ENCODE measurements at places on chromosomes 2 and 18.

DNA sequence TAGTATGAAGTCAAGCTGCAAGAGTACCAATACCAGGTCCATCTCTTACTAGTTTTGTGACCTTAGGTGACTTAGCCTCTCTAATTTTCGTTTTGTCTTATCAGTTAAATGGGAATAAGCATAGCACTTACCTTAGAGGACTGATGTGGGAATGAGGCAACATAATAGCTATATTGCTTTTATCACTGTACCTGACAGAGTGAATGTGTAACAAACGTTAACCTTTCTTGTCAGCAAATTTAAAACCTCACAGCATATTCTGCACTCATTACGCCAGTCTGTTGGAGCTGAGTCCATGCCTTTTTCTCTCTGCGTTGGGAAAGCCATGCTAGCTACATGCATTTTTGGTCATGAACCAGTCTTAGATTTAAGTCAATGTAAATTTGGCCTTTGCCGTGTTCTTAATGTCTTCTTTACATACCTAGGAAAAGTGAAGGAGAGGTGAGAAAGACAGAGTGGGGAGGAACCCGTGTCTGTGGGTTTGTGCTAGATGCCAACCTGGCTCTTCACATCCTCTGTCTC lies at the start of gene IL36B:
TSS of gene IL36B (minus strand) at position 472 of the 522 bp plus-strand sequence.
- no peak for DNase-seq

- no peak for DNase-seq
Measured at GRCh38 chr18:44848644-44849335, 168.1 kb downstream of the SETBP1 start.

- DNase-seq: no peak
Measured at GRCh38 chr2:36781907-36782720, 85.6 kb downstream of the VIT start.

DNA sequence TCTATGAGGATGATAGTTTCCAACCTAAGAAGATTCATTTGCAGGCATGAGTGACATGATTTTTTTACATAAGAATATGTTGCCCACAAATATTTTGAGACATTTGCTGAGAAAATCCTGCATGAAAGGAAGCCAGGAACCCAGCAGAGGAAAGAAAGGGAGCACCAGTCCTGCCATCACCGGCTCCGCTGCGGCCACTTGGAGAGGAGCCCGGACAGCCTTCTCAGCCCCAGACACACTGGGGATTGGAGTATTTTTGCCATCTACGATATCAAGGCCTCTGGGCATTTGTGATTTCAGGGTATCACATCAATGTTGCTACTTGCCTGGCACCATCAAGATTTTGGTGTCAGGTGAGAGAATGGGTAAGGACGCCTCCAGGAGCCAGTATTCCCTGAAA lies 228.3 kb downstream of the PTGR3 start:
- DNase-seq: no peak

GRCh38 chr2:150618245-150618895 lies 130.9 kb upstream of the RND3 start:
- no peak for DNase-seq

GRCh38 chr2:129050101-129050500 lies 731.4 kb upstream of the HS6ST1 start:
- no peak for DNase-seq

DNA sequence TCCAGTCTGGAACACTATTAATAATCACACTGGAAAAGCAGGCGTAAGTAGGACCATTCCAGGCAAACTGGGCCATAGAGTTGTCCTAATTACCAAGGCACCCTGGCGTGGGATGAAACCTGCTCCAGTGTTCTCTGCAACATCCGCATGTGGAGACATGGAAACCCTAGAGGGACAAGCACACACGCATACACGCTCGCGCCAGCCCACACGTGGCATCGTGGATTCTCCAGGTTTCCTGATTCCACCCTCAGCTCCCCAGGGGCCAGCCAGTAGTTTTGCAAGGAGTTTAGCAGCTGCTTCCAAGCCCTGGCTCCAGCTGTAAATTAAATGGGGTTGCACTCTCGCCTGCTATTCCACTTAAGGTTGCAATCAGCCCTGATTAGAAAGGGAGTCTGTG lies 127.7 kb downstream of the DYSF start:
- DNase-seq: no peak

GRCh38 chr2:15623898-15624541 lies 32.4 kb downstream of the DDX1 start:
- DNase-seq: no peak

DNA sequence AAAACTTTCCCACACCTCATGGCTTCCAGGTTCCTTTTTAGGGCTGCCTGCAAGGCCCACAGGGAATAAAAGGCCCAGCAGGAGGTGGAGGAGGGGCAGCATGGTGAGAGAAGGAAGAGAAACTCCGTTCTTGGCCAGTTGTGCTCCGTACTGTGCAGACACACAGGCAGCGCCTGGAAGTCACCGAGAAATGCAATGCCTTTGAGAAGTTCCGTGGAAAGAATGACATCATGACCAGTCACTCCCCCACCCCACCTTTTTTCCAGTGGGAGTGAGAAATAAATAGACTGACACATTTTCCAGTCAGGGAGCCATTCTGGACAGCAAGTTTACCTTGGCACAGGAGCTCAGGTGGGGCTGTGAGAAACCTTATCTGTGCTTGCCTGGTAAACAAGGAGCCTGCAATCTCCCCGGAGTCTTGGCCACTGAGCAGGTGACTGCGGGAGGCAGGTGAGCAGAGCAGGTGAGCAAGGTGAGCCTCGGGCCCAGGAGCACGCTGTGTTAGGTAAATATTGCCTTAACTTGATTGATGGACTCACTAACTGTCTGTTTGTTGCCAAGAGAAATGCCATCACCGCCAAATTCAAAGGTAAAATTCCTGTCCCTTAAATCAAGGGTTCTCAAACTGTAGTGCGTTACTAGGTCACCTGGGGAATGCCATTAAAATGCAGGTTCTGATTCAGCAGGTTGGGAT lies 13.5 kb upstream of the LBH start:
- DNase-seq: peak; percentile 17

GRCh38 chr18:48796491-48797205 lies 154.1 kb downstream of the SMAD7 start:
- no peak for DNase-seq

DNA sequence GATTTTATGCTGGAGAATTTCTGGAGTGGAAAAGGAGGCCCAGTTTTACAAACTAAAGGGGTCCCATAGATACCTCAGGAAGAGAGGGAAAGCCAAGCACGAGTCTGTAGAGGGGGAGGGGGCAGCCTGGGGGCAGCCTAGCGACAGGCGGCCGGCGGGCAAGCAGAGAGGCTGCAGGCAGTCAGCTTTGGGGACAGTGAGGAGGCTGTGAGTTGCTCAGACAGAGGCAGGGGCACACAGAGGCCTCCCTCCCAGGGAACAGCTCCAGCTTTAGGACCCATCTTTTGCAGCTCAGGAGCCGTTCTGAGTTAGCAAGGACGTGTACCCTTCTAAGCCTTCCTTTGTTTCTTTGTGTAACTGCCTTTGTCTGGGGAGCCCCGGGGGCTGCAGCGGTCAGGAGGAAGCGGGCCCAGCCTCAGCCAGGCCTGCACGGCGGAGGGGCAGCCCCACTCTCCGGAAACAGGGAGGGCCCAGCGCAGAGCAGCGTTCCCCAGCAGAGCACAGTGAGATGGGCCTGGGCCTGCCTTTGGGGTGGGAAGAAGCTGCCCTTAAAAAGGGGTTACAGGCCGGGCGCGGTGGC lies 41.1 kb upstream of the RALBP1 start:
- DNase-seq: peak; percentile 24

- no peak for DNase-seq
Measured at GRCh38 chr2:144924827-144925226, 404.9 kb upstream of the ZEB2 start.

- no peak for DNase-seq
Measured at GRCh38 chr2:168171059-168171762, 76.2 kb downstream of the STK39 start.

- peak; percentile 20 for DNase-seq
Measured at GRCh38 chr2:152134488-152135280, 35.8 kb upstream of the CACNB4 start.

DNA sequence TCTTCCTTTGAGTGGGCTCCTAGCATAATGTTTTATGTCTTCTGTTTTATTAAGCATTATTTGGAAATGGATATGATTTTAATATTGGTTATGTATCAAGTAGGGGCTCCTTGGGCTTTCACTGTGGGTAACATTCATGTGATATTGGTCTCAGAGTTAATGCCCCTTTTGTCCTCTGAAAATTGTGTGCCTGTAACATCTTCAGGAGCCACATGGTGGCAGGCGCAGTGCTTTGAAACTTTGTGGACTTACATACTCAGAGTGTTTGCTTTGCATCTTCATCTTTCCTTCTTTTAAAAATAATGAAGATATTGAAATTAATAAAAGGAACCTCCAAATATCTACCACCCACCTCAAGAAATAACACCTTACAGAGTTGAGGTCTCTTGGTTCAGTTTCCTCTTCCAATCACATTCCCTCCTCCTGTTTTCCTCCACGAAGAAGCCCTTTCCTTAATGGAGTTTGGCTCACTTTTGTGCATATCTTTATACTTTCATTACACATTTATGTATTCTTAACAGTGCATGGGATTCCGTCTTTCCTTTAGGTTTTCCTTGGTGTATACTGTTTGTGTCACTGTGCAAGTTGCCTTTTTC lies 73.5 kb downstream of the LIMS1 start:
- DNase-seq: peak; percentile 70

- no peak for DNase-seq
Measured at GRCh38 chr2:76204048-76204447, 493.3 kb upstream of the GCFC2 start.

- no peak for DNase-seq
Measured at GRCh38 chr2:113827426-113827825, 62.5 kb upstream of the ACTR3 start.

DNA sequence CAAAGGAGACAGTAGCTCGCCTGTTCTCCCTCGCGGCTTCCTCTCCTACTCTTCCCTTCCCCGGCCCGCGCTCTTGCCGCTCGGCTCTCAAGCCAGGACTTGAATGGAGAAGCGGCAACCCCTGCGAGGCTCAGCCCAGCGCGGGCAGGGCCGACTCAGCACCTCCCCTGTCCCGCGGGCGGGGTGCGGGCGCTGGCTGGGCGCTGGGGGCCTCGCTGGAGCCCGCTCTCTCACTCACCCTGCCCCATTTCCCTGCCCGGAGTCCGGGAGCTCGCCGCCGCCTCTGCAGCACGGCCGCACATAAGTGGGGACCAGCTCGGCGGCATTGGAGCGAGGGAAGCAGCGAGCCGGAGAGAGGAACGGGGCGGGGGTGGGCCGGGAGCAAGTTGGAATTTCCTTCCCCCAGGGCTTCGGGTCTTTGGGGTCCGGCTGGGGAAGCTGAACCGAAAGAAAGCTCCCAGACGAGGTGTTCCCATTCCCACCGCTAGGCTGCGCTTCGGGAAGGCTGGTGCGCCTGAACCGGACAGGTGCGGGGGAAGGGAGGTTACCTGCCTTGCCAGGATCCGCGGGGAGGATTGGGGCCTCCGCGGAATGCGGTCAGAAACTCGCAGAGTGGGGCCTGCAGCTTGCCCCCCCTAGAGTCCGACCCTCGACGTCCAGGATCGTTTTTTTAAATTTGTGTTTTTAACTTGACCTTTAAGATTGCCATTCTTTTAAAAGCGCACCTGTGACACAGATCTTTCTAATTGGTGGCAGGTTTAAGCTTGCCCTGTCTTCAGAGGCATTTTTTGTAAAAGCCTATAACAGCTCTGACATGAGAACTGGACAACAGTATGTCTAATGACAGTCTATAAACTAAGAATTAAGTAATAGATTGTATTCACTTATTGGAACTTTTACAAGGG lies at the start of gene COBLL1:
TSS of gene COBLL1 (minus strand) at position 105 of the 905 bp plus-strand sequence. CDS start 627 bp downstream, outside the sequence.
- DNase-seq: peak; percentile 95

GRCh38 chr2:128879161-128879560 lies 560.5 kb upstream of the HS6ST1 start:
- DNase-seq: peak; percentile 55

DNA sequence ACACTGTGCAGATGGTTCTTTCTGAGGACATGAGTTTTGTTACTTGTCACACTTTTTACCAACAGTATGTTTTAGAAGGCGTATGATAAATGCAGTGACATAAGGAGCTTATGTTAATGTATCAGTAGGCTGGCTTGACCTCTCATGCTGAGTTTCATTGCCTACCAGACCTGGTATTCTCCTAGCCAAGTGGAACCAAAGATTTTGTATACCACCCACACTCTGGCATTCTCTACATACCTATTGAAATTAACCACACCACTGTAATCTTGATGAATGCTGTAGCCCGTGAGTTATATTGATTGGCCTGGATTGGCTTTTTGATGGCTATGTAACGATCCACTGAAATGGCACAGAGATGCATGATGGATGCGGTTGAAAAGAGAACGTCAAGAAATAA lies 11.4 kb downstream of the HTR2B start:
- DNase-seq: peak; percentile 56

GRCh38 chr2:8543060-8543382 lies 138.8 kb upstream of the ID2 start:
- no peak for DNase-seq

Measured in GM23338 (cell line).